ENCODE measurements at places on chromosomes 6 and 20.

GRCh38 chr6:16069222-16069621 is 59.7 kb upstream of the MYLIP start:
- no peak overlapping the region for H3K4me3 ChIP-seq
- H3K27me3 ChIP-seq: no peaks in the 10 kb centered on the region
- H3K36me3 ChIP-seq: no peaks in the 10 kb centered on the region
- no peaks in the 10 kb centered on the region for H3K4me1 ChIP-seq

GRCh38 chr20:2002365-2002764 is 8.5 kb upstream of the PDYN start:
- no peaks in the 10 kb centered on the region for H3K36me3 ChIP-seq
- no peaks in the 10 kb centered on the region for H3K27me3 ChIP-seq
- no peak for DNase-seq

DNA sequence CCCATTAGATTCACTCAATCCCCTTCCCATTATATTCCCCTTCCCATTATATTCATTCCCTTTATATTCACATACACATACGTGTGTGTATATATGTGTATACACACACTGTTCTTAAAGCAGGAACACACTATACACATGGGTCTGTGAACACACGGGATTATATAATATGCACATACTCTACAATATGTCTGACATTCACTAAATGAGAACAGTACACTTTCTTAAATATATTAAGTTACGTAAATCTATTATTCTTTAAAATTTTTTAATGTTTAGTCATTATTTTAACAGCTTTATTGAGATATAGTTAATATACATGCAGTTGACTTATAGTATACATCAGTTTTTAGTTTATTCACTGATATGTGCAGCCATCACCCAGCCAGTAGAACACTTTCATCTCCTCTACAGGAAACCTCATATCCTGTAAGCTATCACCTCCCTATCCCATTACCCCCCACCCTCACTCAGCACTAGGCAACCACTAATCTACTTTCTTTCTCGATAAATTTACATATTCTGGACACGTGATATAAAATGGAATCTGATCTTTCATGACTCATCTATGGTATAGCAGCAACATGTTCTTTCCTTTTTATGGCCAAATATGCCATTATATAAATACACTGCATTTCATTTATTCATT is 13.9 kb upstream of the SUMO4 start:
- DNase-seq: no peak
- H3K27ac ChIP-seq: no peak overlapping the region
- no peak overlapping the region for H3K4me3 ChIP-seq

- no peaks in the 10 kb centered on the region for H3K36me3 ChIP-seq
- no peaks in the 10 kb centered on the region for H3K27me3 ChIP-seq
- no peak overlapping the region for H3K4me3 ChIP-seq
- no peaks in the 10 kb centered on the region for H3K4me1 ChIP-seq
These were observed 44.7 kb downstream of the OR2B6 start for GRCh38 chr6:28001751-28002150.

DNA sequence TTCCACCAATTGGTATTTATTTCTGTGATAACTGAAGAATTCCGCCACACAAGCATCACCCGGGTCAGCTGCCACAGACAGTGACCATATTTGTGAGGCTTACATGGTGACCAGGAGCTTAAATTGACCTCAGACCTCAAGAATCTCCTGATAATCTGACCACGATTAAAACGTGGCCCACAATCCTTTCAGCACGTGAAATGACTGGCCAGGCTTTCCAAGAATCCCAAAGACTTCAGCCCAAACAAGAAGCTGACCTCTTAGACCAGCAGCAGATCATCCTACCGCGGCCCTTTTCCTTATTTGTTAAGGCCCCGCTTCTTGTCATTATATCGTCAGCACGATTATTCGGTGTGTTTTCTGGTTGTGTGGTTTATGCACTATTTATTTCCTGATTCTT is 45.6 kb upstream of the CD93 start:
- no peaks in the 10 kb centered on the region for H3K27me3 ChIP-seq
- no peak overlapping the region for H3K27ac ChIP-seq
- DNase-seq: no peak

DNA sequence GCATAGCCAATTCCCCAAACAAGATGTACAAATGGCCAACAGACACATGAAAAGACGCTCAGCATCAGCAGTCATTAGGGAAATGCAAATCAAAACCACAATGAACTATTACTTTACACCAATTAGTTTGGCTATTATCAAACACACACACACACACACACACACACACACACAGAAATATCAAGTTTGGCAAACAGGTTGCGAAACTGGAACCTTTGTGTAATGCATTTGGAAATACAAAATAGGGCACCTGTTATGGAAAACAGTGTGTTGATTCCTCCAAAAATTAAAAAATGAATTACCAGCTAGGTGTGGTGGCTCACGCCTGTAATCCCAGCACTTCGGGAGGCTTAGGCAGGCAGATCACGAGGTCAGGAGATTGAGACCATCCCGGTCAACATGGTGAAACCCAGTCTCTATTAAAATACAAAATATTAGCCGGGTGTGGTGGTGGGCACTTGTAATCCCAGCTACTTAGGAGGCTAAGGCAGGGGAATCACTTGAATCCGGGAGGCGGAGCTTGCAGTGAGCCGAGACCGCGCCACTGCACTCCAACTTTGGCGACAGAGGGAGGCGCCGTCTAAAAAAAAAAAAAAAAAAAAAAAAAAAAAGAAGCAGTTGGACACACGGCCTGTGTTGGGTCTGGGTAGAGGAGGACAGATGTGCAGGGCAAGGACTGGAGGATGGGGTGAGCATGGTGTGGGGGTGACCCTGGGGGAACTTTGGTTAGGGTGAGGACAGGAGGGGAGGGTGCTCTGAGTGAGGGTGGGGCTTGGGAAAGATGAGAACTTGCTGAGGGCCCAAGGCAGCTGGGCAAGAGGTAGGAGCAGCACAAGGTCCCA is 23.8 kb downstream of the HLA-F start:
- DNase-seq: no peak
- H3K27ac ChIP-seq: no peak overlapping the region
- no peak overlapping the region for H3K4me3 ChIP-seq
- no peaks in the 10 kb centered on the region for H3K27me3 ChIP-seq
- H3K4me1 ChIP-seq: peaks cover 6% of the 10 kb centered on the region

- no peaks in the 10 kb centered on the region for H3K36me3 ChIP-seq
- H3K4me1 ChIP-seq: no peaks in the 10 kb centered on the region
- no peak for DNase-seq
- H3K4me3 ChIP-seq: peak overlapping the region; percentile 80
These were observed 2.1 kb upstream of the HIVEP1 start for GRCh38 chr6:12009876-12010634.

- no peaks in the 10 kb centered on the region for H3K4me1 ChIP-seq
- H3K27me3 ChIP-seq: no peaks in the 10 kb centered on the region
- no peak overlapping the region for H3K4me3 ChIP-seq
- H3K27ac ChIP-seq: no peak overlapping the region
- H3K36me3 ChIP-seq: no peaks in the 10 kb centered on the region
These were observed 29.2 kb downstream of the ATP9A start for GRCh38 chr20:51738877-51739447.

DNA sequence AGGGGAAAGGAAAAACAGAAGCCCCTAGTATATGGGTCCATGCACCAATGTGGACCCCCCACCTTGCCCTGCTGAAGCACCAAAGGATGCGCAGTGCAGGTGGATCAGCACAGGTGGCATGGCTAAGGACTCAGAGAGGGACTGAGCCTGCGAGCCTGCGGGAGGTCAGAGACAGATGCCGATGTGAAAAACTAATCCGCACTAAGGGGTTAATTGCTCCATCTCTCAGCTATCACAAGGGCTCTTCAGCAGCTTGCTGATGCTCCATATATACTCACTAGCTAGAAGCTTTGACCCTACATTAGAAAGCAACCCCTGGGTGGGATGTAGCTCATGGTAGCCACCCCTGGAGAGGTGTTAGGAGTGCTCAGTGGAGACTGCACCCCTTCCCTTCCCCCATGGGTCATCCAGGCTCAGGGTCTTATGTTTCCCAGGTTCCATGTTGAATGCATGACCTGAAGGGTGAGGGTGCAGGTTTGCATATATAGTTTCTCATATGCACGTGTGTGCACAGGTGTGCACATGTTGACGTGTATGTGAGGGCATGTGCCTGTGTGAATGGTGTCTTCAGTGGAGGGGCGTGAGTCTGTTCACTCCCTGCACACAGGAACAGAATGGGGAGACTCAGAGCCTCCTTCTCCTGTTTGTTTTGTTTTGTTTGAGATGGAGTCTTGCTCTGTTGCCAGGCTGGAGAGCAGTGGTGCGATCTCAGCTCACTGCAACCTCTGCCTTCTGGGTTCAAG is 13.4 kb upstream of the IP6K3 start:
- H3K27me3 ChIP-seq: no peaks in the 10 kb centered on the region
- no peak for DNase-seq
- H3K4me3 ChIP-seq: no peak overlapping the region

DNA sequence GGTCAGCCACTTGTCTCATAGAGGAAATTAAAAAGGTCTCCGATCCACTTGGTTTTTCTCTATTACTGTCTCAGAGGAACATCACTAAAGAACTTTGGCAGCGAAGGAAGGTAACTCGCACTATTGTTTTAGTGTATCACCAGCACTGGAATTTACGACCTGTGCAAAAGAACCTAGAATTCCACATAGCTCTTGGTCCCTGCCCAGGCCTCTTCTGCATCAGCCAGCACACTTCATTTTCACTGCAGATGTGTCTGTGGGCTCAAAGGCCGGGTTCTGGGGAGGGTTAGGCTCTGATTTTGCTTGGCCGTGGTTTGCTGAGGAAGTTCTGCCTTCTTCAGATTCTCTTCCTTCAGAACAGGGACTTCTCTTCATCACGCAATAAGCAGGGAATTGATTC is 102.8 kb upstream of the TMEM181 start:
- no peak for DNase-seq
- no peaks in the 10 kb centered on the region for H3K36me3 ChIP-seq
- no peaks in the 10 kb centered on the region for H3K27me3 ChIP-seq
- no peak overlapping the region for H3K4me3 ChIP-seq
- no peaks in the 10 kb centered on the region for H3K4me1 ChIP-seq
- H3K27ac ChIP-seq: no peak overlapping the region

DNA sequence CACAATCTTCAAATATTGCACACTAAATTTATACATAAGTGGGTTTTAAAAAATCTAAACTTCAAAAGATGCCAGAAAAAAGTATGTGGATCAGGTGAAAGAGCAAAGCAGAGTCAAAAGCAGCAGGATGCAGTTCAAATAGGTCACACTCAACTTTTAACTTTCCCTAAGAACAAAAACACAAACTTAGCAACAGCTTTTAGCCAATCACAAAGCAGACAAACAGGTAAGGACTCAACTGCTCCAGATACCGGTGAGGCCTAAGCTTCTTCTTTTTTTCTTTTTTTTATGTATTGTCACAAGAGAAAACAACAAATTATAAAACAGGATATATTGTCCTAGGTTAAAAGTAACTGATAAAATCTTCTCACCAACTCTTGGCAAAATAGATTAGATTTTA is 74.7 kb downstream of the SESN1 start:
- DNase-seq: no peak
- H3K27ac ChIP-seq: no peak overlapping the region
- no peaks in the 10 kb centered on the region for H3K27me3 ChIP-seq
- no peak overlapping the region for H3K4me3 ChIP-seq

GRCh38 chr6:12636336-12636735 is 80.2 kb upstream of the PHACTR1 start:
- no peaks in the 10 kb centered on the region for H3K4me1 ChIP-seq
- DNase-seq: no peak
- H3K27ac ChIP-seq: no peak overlapping the region
- no peak overlapping the region for H3K4me3 ChIP-seq
- no peaks in the 10 kb centered on the region for H3K27me3 ChIP-seq
- H3K36me3 ChIP-seq: no peaks in the 10 kb centered on the region

- no peaks in the 10 kb centered on the region for H3K36me3 ChIP-seq
- no peak for DNase-seq
- H3K27me3 ChIP-seq: no peaks in the 10 kb centered on the region
- no peaks in the 10 kb centered on the region for H3K4me1 ChIP-seq
- H3K4me3 ChIP-seq: no peak overlapping the region
These were observed 124.2 kb downstream of the SLC16A10 start for GRCh38 chr6:111211411-111212030.

- H3K27me3 ChIP-seq: no peaks in the 10 kb centered on the region
- H3K27ac ChIP-seq: no peak overlapping the region
- DNase-seq: no peak
- H3K36me3 ChIP-seq: no peaks in the 10 kb centered on the region
- H3K4me3 ChIP-seq: no peak overlapping the region
- no peaks in the 10 kb centered on the region for H3K4me1 ChIP-seq
These were observed 19.9 kb upstream of the THBS2 start for GRCh38 chr6:169273511-169273910.

GRCh38 chr6:41488433-41489119 is 57.6 kb upstream of the FOXP4 start:
- H3K27me3 ChIP-seq: no peaks in the 10 kb centered on the region
- H3K36me3 ChIP-seq: no peaks in the 10 kb centered on the region
- DNase-seq: peak; percentile 78

DNA sequence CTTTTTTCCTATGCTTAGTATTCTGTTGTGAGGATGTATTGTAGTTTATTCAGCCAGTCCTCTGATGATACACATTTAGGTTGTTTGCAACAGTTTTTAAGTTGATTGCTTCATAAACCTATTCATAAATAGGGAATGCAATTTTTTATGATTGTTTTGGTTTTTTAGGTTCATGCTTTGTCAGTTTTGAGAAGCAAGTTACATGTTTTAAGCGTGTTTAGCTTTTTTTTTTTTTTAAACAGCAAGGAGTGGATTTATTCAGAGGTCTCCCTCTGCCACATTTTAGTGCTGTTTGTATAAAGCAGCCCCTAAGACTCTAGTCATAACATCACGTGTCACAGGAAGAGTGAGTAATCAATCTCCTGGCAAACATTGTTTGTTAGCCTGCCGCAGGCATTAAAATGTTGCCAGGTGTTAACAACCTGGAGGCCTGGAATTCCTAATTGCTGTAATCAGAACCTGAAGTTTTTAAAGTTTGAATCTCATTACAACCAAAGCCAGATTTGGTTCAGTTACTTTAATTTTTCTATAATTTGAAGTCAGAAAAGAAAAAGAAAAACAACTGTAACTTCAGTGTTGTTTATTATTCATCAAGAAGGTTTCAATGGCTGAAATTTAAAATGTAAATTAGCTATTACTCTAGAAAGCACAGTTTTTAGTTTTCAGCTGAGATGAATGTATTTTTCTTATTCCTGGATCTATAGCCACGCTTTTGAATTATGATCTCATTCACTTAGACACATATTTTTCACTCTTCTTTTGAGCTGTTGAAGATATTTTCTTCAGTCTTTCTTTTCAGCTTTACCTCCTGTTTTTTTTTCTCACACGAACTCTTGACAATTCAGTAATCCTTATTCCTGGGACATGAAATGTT is 59.2 kb downstream of the KCNS1 start:
- H3K4me3 ChIP-seq: no peak overlapping the region
- H3K27ac ChIP-seq: no peak overlapping the region
- DNase-seq: no peak
- H3K27me3 ChIP-seq: no peaks in the 10 kb centered on the region
- peaks cover 2% of the 10 kb centered on the region for H3K4me1 ChIP-seq
- no peaks in the 10 kb centered on the region for H3K36me3 ChIP-seq

DNA sequence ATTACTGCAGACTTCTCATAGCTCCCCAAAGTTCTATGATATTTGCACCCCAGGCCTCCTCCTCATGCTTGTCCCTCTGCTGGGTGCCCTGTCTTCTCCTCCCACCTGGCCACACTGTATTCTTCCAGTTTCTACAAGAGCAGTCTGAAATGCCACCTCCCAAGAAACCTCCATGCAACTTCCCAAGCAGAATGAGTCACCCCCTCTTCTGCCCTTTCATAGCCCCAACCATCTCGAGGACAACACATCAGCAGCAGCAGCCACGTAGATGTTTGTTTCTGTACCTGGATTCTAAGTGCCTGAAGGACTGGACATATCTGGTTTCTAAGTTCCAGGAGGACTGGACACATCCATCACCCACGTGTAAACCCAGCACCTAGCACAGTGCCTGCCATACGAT is 6.6 kb upstream of the ULBP2 start:
- no peak for DNase-seq
- peaks cover 55% of the 10 kb centered on the region for H3K27me3 ChIP-seq

GRCh38 chr6:6518631-6519427 is 69.7 kb upstream of the LY86 start:
- H3K27me3 ChIP-seq: no peaks in the 10 kb centered on the region
- no peak for DNase-seq
